NCI-H1092 treated with DMSO at 0.1 percent for 48 hours (cell line): ENCODE measurements at places on chromosomes 7 and 10.

GRCh38 chr10:79983286-79983909, 34.5 kb upstream of the SFTPD start:
- no peak for DNase-seq

DNA sequence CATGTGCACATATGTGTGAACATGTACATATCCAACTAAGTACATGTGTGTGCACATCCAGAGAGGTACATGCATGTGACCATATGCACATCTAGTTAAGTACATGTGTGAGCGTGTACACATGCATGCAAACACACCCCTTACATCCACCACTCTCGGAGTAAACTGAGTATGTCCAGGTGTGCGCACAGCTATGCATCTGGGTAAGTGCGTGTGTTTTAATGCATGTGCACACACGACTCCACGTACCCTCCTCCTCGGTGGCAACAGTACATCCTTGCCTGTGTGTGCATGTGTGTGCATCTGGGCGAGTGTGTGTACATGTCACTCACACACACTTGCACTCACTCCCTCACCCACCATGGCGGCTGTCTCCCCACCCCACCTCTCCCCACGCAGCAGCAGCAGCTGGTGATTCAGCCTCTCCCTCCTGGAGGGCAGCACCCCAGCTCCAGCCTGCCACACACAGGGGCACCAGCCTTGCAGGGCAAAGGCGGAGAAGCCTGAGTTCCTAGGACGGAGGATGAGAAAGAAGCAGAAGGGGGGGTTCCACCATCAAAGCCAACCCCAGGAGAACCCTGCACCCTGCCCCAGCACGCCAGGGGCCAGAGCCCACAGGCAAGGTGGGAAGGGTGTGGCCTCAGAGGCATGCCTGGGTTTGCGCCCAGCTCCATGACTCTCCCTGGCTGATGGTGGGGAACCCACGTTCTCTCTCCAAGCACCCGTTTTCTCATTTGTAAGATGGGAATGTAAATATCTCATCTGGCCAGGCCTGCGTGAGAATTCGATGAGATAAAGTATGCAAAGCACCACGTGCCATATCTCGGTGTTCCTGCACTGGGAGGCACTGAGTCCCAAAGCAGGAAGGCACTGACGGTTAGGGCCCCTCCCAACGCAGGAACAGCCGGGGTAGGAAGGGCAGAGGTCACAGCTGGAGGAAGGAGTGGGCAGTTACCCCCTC, 27.7 kb upstream of the DNAAF5 start:
- DNase-seq: no peak

- peak; percentile 6 for DNase-seq
Observed at GRCh38 chr10:23525406-23525805, 86.5 kb downstream of the OTUD1 start.

- no peak for DNase-seq
Observed at GRCh38 chr7:47327698-47328391, 254.1 kb downstream of the TNS3 start.

GRCh38 chr7:127618775-127619174, 833 bp upstream of the PAX4 start:
- no peak for DNase-seq

GRCh38 chr7:79398138-79398749, 55.2 kb downstream of the MAGI2 start:
- no peak for DNase-seq

DNA sequence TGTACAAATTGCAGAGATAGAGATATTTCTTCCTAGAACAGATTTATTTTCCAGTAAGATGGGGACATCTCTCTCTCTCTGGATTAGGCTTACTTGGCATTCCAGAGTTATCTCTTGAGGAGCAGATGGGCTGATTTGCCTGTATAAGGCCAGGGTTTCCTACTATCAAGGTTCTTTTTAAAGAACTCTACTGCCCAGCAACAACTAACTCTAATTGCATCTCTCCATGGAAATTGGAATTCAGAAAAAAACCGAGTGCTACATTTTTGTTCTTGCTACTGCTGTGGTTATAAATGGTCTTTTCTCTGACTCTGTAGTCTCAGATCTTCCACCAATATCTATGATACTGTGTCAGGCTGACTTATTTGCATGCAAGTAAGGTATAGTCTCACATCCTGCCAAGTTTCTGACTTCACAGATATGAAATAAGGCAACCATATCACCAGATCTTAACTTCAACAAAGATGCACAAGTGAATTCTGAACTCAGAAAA, 161.1 kb downstream of the CRPPA start:
- DNase-seq: no peak

DNA sequence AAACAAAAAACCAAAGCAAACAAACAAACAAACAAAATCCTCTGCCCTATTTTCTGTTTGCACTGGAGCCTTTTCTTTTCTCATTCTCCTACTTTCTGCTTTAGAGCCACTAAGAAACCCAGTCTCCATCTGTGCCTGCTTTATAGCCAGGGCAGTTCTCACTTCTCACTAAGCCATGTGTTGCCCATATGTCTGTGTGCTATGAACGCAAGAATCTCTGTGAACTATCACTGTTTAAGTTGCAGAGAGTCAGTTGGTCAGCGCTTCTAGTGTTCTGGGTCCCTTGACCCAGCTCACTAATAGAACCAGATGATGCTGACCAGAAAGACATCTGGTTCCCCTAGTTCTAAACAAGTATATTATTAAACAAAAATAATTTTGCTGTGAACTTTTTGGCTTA, 81.4 kb downstream of the FAM185A start:
- no peak for DNase-seq

DNA sequence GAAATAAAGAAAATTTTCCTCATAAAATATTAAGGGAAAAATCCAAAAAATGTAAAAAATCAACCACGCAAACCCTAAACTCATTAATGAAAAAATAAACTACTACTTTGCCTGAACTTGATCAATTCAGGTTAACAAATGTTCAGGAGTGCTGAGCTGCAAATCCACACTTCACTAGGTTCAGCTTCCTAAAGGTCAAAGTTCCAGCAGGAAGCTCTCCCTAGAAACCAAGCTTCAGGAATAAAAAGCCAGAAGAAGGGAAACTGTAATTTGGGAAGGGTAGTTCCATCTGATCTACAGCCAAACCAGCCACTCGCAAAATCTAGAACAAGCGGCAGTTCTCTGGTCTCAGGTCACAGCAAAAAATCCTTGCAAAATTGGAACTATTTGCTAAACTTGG, 7.8 kb upstream of the NMT2 start:
- no peak for DNase-seq

GRCh38 chr10:96017191-96017687, 26.1 kb upstream of the CCNJ start:
- peak; percentile 44 for DNase-seq

DNA sequence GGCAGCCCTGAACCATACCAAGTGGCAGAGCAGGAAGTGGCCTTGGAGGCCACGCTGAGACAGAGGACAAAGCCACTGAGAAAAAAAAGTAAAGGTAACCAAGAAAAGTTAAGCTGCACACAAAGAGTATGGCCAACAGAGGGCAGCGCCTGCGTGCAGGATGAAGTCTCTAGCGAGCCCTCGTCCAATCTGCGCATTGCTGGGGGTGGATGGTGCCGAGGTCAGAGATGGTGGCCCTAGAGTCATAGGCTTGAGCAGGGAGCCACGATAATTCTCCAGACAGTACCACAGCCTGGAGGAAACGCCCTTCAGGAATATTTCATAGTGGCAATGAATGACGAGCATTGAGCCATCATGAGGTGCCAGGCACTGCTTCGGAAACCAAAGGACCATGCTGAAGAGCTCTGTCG, 9.7 kb downstream of the ATP6V0E2 start:
- peak; percentile 63 for DNase-seq

DNA sequence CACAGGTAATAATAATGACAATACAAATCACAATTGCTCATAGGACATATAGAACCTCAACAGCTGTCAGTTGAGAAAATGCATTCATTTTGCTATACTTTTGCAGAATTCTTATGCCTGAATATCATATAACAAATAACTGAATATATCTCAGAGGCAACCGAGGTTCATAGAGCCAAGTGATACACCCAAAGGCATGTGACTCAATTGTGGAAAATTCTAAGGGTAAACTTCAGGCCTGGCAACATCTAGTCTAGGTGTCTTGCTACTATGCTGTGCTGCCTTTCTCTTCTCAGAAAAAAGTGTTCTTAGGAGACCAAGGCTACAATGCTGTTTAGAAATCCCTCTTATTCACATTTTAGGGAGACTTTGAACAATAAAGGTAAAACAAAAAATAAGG, 270.7 kb downstream of the BAMBI start:
- DNase-seq: no peak

DNA sequence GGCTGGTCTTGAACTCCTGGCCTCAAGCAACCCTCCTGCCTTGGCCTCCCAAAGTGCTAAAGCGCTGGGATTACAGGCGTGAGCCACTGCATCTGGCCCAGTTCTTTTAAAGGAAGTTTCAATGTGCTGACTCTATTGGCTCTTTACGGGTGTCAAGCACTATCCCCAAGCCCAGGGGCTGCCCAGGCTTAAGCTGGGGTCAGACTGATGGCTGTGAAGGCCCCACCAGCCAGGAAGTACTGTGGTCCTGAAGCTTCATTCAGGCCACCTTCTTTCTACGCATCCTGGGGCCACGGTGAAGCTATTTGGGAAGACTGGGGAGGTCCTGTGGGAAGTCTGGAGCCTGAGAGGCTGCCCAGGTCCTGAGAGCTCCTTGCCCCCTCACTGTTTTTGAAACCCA, 8.0 kb downstream of the GPR15LG start:
- DNase-seq: no peak

- DNase-seq: no peak
Observed at GRCh38 chr7:95608359-95609173, 12.2 kb upstream of the PDK4 start.

- DNase-seq: no peak
Observed at GRCh38 chr7:142431491-142431890, 173.6 kb upstream of the PRSS58 start.

DNA sequence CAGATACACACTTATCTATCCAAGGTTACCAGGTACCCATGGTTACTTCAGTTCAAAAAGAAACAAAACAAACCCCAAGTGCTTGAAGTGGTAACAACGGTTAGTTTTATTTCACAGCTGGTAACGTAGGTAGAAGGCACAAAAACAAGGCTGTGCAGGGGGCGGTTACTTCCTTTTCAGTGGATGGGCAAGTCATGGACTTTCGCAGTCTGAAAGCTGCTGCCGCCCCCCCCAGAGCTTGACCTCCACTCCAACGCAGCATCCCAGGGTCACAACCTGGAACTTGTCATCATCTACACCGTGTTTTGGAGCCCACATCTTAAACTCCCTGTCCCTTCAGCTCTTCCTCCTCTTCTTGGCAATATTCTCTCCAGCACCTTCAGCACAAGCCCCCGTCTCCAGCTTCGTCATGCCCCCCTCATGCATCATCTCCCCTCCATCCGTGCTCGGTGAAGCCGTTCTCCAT, 181.2 kb upstream of the ITGB1 start:
- DNase-seq: no peak

GRCh38 chr10:61786728-61787127, 114.8 kb upstream of the ARID5B start:
- no peak for DNase-seq

DNA sequence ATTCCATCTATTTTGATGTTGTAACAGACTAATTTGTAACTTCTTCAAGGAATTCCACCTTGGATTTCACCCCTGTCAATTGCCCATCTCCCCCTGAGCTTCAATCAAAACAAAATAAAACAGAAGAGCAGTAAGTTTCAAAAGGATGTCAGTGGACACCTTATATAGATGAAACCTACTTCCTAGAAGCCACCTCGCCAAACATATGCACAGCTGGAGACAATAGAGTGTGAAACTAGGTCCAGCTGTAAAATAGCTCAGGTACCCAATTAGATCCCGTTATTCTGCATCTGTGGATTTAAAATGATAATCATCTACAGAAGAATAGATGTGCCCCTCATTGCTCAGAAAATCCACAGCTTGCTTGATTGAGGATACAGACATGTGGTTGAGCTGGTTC, 598.6 kb downstream of the SH2D4B start:
- no peak for DNase-seq

GRCh38 chr7:93258661-93259060, 26.5 kb downstream of the VPS50 start:
- no peak for DNase-seq

DNA sequence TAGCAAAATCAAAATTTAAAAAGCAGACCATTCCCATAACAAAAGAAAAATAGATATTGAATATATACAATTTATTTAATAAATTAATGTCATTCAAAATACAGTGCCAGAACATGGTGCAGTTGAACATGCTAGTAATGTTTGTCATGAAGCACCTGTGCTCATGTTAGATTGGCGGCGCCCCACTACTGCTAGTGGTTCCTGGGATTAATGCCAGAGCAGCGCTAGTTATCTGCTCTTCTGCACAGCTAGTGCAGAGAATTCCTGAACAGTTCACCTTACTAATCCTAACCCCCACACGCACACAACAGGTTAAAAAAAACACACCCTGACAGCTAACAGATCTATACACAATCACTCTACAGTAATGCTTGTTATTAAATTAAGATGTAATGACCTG, 23.4 kb downstream of the KBTBD2 start:
- peak; percentile 8 for DNase-seq

DNA sequence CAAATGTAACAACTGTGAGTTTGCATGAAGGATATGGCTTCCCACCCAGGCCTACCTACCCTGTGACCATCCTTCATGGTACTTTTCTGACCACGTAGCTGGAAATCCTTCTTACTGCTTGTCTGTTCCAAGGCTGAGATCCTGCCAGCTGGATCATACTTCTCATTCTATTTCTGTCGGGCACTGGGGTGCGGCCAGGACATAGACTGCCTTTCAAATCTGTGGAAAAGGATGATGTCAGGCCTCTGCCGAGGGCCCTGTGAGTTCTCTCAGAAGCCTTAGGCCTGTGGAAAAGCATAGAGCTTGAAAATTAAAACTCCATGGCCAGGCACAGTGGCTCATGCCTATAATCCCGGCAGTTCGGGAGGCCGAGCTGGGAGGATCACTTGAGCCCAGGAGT, 10.0 kb downstream of the VWC2 start:
- no peak for DNase-seq

DNA sequence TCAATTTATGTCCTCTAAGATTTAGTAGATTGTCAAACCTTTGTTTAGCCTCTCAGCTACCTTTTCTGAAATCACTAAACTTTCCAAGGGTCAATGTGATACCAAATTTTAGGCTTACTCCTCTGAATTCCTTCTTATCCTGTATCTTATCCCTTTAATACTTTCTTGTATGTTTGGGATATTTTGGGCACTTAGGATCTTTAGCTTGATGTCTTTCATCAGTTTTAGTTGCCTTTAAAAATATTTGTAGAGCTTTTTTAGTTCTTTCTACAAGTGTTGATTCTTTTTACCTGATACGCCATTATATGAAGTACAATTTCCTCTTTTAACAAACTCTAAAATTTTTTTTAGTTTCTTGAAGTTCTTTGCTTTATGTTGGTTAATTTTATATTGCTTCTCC, 30.7 kb upstream of the HDAC9 start:
- no peak for DNase-seq

GRCh38 chr7:151451626-151452571, 12.0 kb upstream of the CRYGN start:
- no peak for DNase-seq

- DNase-seq: no peak
Observed at GRCh38 chr10:33344676-33345075, 10.2 kb upstream of the NRP1 start.

DNA sequence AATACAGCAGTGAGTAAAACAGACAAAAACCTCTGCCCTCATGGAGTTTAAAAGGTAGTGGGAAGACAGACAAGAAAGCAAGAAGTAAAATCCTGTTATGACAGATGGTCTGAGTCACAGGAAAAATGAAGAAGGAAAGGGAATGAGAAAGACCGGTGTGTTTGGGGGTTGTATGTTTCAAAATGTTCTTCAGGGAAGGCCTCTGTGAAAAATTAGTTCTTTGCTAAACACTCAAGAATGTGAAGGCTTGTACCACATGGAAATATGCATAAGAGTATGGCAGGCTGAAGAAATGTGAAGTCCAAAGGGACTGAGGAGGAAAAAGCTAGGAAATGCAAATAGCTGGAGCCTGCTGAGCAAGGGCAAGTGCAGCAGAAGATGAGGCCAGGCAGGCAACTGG, 315.9 kb upstream of the SEMA3A start:
- DNase-seq: no peak
